ENCODE measurements at places on chromosomes 12 and 14. TPM values are rescaled to one million over a fixed set of nuclear protein-coding genes. Genes with fewer than 3 reads are reported as not detected.

DNA sequence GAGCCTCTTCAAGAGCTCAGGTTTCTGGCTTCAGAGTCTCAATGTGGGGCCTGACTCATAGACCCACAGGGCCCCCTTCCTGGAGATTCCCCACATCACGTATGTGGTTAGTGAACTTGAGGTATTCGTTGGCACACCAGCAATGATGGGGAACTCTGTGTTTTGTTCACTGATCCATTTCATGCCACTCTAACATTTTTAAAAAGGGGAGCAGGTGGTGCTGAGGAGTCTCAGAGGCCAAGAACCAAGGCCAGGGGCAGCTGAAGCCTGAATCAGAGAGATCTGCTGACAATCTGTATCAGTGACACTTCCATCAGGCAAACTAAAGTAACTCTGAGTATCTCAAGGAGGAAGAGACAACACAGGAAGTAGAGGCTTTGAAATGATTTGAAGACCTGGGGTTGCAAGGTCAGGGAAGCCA lies 323.4 kb downstream of the VRK1 start:
- no peak for DNase-seq

GRCh38 chr14:24071836-24072430 lies 571 bp downstream of the CPNE6 start:
- no peak for DNase-seq

GRCh38 chr14:24839617-24840203 lies 205.7 kb upstream of the GZMB start:
- DNase-seq, result no peak

GRCh38 chr14:68945585-68946488 lies 33.3 kb downstream of the ACTN1 start:
- DNase-seq, result no peak

GRCh38 chr14:51630987-51631386 lies 20.7 kb upstream of the FRMD6 start:
- no peak for DNase-seq

DNA sequence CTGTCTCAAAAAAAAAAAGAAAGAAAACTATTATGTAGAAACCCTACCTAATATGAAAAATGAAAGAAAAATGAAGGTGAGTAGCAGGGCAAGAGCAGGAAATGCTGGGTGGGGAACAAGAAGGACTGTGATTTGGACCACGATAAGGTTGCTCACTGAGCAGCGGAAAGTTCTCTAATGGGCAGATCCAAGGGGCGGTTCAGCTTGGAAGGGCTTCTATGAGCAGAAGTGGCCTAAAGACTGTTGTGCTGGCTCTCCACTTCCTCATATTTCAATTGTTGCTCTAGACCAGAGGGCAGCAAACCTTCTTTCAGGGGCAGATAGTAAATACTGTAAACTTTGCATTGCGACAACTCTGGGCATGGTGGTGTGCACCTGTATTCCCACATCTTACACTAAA lies 16.3 kb upstream of the NFYB start:
- DNase-seq, result no peak

GRCh38 chr12:124695861-124696260 lies 128.4 kb upstream of the NCOR2 start:
- no peak for DNase-seq

DNA sequence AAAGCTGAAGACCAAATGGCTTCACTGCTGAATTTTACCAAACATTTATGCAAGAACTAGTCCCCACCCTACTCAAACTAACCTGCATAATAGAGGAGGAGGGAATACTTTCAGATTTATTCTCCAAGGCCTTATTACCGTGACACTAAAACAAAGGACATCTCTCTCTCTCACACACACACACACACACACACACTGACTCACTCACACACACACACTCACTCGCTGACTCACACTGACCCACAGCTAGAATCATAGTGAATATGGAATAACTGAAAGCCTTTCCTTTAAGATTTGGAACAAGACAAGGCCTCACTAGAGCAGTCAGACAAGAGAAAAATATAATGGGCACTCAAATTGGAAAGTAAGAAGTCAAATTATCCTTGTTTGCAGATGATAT lies 1014.1 kb downstream of the TMTC2 start:
- DNase-seq, result no peak

- DNase-seq, result no peak
Observed at GRCh38 chr12:54442961-54443360, 23.9 kb upstream of the ITGA5 start.

DNA sequence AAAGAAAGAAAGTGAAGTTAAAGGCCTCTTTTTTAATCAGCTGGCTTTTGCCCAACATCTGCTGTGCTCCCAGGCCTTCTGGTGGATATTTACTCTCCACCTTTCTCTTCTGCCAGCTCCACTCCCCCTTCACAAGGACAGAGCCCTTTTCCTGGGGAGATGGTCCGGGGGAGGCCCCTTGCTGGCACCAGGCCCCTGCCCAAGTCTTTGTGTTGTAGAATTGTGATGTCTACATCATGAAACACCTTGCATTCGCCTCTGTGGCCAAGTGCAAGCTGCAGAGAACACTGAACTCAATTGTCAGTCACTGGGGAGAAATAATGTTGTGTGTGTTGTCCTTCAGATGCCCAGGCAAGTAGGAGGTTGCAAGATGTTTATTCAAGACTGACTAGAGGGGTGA lies 150.3 kb downstream of the DPF3 start:
- no peak for DNase-seq

GRCh38 chr12:47591361-47591791 lies 114.5 kb downstream of the RPAP3 start:
- no peak for DNase-seq

DNA sequence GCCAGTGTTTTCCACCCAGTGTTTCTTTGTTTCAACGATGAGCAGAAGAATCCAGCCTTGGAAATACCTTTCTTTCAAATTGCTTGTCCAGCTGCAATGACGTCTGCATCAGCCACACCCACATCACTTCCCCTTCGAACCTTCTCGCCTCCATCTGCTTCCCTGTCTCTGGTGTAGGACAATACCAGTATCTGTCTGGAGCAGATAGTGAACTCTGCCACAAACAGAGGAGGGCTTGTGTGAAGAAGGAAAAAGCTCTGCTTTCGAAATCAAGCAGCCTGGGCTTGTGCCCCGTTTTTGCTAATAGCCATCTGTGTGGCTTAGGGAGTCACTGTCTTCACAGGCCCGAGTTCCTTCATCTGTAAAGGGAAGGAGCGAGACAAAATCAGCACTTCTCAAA lies 415.4 kb downstream of the ZFP36L1 start:
- DNase-seq, result no peak

- no peak for DNase-seq
Observed at GRCh38 chr12:109109746-109110350, 6.5 kb upstream of the ACACB start.

GRCh38 chr12:32398816-32399369 lies 465 bp upstream of the FGD4 start:
- no peak for DNase-seq

- DNase-seq, result no peak
Observed at GRCh38 chr14:101622251-101623076, 61.2 kb downstream of the DIO3 start.

- no peak for DNase-seq
Observed at GRCh38 chr14:99475179-99475578, 5.5 kb downstream of the SETD3 start.

HSPA2 gene
- 18.2 TPM for polyA plus RNA-seq

KCNA5 gene
- not detected for polyA plus RNA-seq

OTOGL gene
- 0.05 TPM for polyA plus RNA-seq

ZC3H10 gene
- 1.9 TPM for polyA plus RNA-seq

SERPINA6 gene
- polyA plus RNA-seq, result not detected

LGR5 gene
- not detected for polyA plus RNA-seq
